Left ventricle myocardium inferior (tissue), 1 donor: ENCODE measurements at places on chromosomes 12 and 14. TPM values are rescaled to one million over a fixed set of nuclear protein-coding genes. Genes with fewer than 3 reads are reported as not detected.

BMAL2 gene
- total RNA-seq = 1.5 TPM

GRCh38 chr14:105161964-105162668 is 6.5 kb downstream of the JAG2 start:
- DNase-seq = no peak

DNA sequence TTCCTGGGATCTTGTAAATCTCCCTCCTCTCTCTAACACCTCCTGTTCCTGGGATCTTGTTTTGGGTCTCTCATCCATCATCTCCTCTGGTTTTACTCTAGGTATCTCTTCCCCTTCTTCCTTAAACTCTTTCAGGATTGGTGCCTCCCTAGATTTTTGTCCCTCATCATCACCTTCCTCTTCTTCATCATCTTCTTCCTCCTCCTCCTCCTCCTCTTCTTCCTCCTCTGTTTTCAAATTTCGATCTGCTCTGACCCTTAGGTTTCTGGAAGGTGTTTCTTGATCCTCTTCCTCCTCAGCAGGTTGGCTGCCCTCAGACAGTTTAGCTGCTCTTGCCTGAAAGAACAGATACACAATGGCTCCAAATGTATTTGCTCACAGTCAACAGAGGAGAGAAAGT is 14.5 kb downstream of the ACIN1 start:
- no peak for DNase-seq

DNA sequence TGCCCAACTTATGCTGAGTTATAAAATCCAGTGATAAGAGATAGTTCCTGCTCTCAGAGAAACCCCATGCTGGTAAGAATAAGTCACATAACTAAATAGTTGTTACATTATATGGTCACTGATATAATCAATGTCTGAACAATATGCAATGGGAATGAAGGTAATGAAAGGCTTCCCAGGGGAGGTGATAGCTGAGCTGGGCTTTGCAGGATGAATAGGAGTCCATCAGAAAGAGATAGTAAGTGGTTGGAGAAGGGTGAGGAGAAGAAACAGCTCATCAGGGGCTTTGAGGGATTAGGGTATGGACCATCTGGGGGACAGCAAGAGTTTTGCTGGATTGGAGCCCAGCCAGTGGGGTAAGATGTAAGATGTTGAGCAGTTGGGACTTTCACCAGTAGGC is 266.7 kb upstream of the CRY1 start:
- no peak for DNase-seq

GRCh38 chr12:93429852-93430251 is 11.9 kb downstream of the UBE2N start:
- no peak for DNase-seq

GRCh38 chr12:59843260-59843843 is 247.5 kb downstream of the SLC16A7 start:
- DNase-seq = no peak

DNA sequence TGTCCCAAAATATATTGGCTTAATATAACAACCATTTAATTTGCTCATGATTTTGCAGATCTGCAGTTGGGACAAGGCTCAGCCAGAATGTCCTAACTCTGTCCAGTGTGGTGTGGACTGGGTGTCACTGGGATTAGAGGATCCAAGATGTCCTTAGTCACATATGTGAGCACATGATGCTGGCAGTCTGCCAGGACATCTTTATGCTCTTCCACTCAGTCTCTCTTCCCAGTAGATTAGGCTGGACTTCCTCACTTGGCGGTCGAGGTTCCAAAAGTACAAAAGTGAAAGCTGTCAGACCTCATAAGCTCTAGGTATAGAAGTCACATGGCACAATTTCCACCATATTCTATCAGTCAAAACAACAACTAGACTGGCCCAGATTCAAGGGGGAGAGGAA is 167.9 kb upstream of the NTF3 start:
- DNase-seq = no peak

DNA sequence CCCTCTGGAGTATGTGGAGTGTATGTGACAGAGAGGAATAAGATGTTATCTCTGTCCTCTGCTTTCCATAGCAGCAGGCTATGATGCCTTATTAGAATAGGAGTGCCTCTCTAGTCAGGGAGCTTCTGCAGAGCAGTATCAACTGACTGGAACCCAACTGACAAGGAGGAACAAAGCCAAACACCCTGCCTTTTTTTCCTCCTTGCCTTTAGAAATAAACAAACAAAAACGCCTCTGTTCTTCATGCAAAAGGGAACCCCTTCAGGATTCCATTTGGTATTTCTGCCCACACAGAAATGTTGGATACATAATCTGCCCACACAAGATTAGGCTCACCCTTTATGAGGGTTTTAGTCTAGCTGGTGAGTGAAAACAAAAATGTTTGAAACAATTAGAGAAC is 50.3 kb downstream of the VRK1 start:
- no peak for DNase-seq

DNA sequence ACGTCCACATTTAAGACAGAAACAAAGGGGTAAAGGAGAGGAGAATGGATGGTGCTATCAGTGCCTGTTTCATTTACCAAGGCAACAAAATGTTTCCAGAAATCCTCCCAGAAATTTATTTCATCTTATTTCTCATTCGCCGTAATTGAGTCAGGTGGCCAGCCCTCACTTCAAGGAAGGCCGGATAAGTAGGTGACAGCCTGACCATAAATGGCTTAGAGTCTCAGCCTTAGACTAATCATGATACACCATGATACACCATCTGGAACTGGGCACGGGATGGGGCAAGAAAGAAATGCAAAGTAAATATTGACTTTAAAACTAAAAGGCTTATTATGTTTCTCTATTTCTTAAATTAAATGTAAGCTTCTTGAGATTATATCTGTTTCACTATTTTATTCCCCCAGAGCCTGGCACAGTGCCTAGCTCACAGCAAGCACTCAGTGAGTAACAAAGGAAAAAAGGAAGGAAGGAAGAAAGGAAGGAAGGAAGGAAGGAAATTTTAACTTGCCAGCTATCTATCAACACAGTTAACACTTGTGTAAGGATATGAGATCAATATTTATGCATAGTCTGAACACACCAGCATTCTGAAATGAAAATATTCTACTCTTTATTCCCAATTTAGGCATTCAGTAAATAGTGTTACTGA is 106.1 kb upstream of the FSCB start:
- DNase-seq = no peak
